ENCODE measurements at places on chromosomes 1 and 21.

- no peak for DNase-seq
Observed at GRCh38 chr1:153526132-153526543, 9.7 kb downstream of the S100A6 start.

DNA sequence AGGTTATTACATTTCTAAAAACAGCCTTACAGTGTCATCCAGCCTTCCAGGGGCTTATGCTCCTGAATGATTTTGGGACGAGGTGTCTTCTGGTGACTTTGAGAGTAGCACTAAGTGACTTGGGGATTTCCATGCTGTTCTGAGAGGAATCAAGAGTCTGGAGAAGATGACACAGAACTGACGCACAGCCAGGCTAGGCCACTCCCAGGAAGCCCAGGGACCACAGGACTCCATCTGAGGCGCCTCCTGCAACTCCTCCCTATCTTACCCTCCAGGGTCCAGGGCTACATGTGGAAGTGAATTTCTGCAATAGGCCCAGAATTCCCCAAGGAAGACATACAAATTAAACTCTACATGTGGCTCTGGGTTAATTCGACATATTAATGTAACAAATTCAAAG lies 92.5 kb downstream of the SLC25A24 start:
- DNase-seq, result no peak

GRCh38 chr1:198088360-198089071 lies 68.3 kb upstream of the NEK7 start:
- peak; percentile 32 for DNase-seq

DNA sequence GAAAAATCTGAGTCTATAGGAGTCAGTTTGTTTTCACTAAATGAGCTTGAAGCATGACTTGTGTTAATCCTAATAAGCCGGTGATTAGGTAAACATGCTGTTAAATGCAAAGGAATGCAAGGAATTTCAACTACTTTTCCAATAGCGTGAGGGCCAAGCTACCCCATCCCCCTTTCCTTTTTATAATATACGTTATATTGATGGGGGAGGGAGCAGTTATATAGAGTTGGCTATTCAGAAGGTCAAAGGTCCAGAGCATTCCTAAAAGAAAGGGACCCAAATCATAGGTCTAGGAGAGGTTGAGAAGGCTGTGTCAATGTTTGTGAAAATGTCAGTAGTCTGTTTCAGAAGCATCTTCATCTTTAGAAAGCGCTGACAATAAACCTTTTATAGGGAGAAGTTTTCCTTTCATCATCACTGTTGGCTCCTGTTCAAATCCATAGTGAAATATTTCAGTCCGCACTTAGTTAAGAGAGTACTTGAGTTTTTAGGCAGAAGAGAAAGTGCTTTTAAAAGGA lies 3.8 kb downstream of the CCN1 start:
- no peak for DNase-seq

DNA sequence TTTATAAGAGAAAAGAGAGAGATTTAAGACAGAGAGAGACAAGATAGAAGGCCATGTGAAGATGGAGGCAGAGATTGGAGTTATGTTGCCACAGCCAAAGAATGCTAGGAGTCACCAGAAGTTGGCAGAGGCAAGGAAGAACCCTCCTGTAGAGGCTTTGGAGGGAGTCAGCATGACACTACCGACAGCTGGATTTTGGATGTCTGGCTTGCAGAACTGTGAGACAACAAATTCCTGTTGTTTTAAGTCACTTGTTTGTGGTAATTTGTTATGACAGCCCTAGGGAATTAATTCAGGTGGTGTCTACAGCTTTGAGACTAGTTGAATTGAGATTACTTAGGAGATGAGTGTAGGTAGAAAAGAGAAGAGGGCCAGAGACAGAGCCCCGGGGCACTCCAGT lies 158.5 kb downstream of the DNM3 start:
- no peak for DNase-seq

GRCh38 chr1:50750021-50750619 lies 209.9 kb downstream of the FAF1 start:
- no peak for DNase-seq

GRCh38 chr21:29499734-29500343 lies 201.1 kb downstream of the BACH1 start:
- DNase-seq, result no peak

GRCh38 chr21:39579734-39580332 lies 32.9 kb upstream of the B3GALT5 start:
- DNase-seq, result no peak

DNA sequence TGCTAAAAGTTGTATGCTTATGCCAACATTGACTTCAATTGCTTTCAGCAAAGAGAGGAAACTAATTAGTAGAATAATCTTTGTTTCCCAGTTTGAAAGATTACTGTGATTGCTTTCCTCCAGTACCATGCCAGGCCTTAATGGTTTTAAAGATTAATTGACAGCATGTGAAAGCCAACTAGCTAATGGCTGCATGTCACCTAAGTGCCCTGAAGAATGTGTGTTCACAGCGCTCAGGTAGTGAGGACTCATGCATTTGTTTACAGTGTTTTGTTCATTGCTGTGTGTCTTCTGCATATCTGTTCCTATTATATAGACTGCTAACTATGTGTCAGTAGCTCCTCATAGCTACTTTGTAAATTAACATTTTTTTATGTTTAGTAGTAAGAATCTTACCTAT lies 335.6 kb downstream of the LRRIQ3 start:
- DNase-seq, result no peak

DNA sequence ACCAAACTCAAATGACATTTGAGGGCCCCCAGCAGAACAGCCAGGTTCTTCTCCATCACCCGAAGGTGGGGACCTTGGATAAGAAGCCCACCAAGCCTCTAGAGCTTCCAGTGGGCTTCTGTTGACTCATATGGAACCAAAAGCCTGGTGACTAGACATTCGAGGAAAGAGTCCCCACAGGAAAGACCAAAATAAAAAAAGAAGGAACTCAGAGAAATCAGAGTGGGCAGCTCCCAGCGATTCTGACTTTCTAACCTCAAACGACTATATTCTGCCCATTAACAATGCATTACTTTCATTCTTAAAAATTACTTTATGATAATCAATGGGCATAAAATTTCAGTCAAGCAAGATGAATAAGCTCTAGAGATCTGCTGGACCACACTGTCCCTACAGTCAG lies 9.6 kb upstream of the CHIT1 start:
- no peak for DNase-seq

DNA sequence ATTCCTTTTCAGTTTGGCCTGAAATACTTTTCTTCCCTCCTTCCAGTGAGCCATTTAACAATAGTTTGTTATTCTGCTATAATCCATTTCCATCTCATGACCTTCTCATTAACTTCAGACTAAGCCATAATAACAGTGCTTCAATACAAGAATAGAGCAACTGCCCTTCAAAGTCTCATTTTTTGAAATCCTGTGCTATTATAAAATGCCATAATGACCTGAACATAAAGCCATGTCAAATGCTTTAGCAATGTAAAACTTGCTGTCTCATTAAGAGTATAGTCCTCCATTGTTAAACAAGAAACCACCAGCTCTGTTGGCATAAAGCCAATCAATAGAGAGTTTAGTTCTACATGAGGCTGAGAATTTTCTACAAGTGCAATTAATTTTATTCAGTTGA lies 9.6 kb upstream of the PIGK start:
- no peak for DNase-seq

DNA sequence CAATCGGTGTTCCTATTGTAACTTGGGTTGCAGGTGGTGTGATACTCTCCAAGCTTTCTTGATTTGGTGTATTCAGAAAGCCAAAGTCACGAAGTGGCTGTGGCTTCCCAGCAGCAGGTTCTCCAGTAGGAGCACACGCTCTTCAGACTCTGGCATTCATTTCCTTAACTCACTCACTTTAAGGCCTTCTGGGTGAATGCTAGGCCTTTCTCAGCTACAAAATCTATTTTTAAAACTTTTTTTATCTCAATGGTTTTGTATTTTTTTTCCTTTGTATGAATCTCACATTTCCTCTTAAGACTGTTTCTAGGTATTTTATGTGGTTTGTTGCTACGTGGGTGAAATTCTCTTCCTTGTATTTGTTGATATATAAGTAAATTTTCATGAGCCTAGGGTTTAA lies 22.9 kb upstream of the PKN2 start:
- DNase-seq, result no peak

DNA sequence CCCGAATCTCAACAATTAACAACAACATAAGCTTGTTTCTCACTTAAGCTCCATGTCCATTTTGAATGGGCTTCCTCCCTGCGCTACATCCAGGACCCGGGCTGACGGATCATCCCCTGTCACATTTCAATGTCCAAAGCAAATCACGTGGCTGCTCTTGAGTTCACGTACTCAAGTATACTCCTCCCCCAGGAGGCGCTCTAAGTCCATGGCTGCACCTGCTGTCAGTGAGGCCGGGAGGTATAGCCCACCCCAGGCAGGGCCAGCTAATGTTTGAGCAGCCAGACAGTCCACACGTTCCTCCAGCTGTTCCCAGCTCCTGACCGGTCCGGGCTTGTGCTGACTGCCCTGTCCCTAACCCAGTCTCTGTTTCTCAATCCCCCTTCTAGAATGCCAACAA lies 220.8 kb downstream of the SLC35F3 start:
- no peak for DNase-seq

GRCh38 chr21:15732290-15732995 lies 2.7 kb downstream of the USP25 start:
- no peak for DNase-seq

- no peak for DNase-seq
Observed at GRCh38 chr1:175884369-175884768, 141.0 kb upstream of the TNR start.

DNA sequence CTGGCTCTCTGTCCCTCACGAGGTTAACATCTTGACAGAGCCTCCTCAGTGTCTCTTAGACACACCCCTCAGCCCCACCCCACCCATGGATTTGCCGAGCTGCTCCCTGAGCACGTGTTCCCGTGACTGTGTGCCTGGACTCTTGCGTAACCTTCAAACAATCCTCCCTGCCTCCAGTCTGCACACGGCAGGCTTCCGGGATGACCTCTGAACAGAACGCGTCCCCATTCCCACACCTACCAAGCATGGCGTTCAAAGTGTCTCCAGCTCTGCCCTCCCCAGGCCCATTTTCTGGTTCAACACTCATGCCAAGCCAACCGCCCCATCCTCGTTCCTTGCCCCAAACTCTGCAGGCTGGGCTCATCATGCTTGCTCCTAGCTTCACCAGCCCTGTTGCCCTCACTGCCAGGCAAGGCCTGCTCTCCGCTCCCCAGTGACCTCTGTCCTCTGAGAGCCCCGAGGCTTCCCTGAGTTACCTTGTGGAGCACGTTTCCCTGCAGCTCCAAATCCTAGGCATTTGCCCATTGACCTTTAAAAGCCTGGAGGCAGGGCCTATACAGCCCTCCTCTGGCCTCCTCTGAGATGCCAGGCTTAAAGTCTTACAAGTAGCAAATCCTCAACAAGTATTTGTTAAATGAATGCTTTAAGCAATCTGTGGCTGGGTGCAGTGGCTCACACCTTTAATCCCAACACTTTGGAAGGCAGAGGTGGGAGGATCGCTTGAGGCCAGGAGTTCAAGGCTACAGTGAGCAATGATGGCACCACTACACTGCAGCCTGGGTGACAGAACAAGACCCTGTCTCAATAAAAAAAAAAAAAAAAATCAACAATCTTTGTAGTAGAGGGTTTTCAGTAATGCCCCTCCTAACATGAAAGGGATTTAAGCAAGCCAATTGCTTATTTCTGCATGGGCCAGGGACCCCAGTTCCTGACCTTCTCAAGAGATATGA lies 5.0 kb downstream of the AGT start:
- no peak for DNase-seq

DNA sequence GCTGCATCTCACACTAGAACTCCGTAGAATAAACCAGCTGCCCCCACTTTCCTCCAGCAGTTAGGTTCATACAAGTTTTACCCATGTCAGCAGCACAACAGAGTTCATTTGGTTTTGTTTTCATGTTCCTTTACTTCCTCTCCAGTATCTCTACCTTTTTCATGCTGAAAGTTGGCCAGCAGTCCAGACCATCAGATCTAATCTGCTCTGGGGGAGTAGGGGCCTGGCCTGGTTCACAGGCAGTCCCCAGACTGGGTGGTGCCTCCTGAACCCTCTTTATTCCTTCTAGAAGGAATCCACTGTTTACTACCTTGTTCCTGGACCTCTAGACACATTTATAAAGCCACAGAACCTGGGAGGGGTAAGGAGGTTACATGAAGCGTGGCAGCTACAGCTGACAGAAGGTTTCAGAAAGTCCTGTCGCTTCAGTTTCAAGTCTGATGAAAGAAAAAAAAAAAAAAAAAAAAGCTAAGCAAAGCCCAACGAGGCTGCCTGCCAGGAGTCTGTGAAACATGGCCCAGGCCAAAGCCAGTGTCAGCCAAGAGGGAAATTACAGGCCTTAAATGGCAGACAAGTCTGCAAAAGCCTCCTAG lies 184.6 kb upstream of the JUN start:
- no peak for DNase-seq
